ENCODE measurements at places on chromosomes 5 and 9.

DNA sequence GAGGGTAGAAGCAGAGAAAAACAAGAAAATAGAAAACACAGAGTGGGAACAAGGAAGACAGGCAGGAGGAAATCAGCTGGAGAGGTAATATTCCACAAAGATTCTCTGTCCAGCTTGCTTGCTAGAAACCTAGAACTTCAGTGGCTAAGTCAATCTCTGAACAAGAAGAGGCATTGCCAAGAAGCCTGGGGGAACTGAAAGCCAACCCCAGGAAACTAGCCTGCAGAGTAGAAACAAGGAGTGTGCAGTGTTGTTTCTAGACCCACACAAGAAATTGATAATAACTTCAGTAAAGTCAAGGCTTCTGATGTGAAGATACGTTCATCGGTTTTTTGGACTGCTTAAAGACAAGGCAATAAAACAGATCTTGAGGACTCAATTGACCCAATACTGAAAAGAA, 234.5 kb upstream of the MAP3K1 start:
- no peak for DNase-seq

DNA sequence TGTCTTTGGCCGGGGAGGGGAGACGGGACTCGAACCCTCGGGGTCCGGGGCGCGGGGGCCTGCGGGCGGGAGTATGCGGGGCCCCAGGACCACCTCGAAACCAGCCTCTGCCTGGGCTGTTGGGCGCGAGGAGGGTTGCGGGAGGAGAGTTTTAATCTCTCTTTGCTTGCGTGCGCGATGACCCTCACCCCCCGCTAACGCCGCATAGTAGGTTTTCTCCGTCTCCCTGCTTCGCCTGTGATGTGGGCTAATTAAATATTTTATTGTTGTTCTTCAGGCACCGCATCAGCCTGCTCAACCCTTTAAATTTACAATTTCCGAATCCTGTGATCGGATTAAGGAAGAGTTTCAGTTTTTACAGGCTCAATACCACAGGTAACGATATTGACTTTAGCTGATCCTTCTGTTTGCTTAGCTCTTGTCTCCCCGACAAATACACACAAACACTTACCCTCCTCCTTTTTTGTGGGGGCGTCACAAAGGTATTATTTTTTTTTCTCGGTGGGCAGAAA, 1.7 kb downstream of the TLE4 start:
- DNase-seq, result no peak

GRCh38 chr5:56729488-56729887, 85.9 kb upstream of the MAP3K1 start:
- DNase-seq, result no peak

GRCh38 chr5:24783596-24783995, 138.8 kb upstream of the CDH10 start:
- no peak for DNase-seq

GRCh38 chr5:92884469-92884868, 696.5 kb downstream of the NR2F1-AS1 start:
- no peak for DNase-seq

DNA sequence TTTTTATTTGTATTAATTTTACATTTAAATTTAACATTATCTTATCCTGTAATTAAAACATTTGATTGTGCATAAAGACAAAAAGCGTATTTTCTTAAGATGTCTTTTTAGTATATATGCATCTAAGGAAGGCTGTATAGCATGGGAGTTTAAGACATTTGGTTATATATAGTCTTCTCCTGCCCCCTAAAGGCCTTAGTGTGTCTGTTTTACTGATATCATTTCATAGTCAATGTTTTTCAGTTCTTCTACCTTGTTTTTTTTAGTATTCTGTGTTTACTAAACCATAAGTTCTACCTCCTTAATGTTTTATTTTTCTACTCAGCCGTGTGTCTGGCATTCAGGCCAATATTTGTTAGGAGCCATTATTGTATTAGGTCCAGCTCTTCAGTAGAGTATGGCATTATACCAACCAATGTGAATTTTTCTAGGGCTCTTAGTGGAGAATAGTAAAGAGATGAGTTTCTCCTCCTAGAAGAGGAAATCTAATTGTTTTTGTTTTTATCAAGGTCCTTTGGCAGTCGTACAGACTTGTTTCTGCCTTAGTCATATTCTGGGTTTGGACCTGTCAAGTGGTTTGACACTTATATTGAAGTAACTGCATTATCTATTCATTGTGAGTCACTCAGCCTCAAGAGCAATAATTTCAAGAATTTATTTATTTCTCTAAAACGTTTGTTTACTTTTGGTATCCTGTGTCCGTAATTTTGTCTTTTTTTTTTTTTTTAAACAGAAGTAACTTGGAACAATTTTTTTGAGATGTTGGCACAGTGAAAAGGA, 74.8 kb downstream of the SLF1 start:
- DNase-seq, result no peak

GRCh38 chr9:89593727-89594427, 10.9 kb upstream of the GADD45G start:
- DNase-seq, result peak; percentile 46

DNA sequence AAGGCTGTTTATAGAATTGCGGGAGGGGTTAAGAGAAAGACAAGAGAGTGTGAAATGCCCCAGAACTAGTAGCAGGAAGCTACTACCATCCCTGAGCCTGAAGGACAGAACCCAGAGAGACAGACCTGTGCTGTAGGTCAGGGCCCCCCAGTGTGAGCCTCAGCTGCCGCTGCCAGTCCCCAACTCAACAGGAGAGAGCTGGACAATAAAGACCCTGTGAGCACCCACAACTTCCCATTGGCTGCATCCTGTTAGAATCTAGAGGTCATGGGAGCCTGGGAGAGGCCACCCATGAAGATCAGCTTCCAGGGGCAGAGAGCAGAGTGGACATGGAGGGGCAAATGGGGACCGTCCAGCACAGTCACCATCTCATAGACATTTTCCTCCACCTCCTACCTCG, 127.2 kb upstream of the GABRP start:
- DNase-seq, result no peak

- DNase-seq, result no peak
These were observed 36.5 kb upstream of the TENT4A start for GRCh38 chr5:6676702-6677101.

- no peak for DNase-seq
These were observed 25.9 kb downstream of the RUSC2 start for GRCh38 chr9:35515766-35516165.

- DNase-seq, result no peak
These were observed 167.2 kb downstream of the PAX5 start for GRCh38 chr9:36866840-36867239.

DNA sequence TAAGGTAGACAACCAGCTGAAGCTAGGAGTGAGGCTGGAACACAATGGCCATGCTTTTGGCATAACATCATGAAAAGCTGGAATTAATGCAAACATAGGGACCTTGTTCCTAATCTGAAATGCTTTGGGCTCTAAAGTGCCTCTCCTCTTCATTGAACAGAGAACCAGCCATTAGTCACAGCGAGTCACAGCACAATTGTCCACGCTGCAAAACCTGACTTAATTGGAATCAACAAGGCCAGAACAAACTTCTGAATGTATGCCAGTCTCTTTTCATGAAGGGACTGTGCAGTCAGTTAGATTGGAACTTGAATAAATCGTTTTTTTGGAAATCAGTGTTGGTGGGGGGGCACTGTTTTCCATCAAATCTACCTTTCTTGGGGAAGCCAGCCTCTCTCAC, 96.5 kb downstream of the JAKMIP2 start:
- no peak for DNase-seq

DNA sequence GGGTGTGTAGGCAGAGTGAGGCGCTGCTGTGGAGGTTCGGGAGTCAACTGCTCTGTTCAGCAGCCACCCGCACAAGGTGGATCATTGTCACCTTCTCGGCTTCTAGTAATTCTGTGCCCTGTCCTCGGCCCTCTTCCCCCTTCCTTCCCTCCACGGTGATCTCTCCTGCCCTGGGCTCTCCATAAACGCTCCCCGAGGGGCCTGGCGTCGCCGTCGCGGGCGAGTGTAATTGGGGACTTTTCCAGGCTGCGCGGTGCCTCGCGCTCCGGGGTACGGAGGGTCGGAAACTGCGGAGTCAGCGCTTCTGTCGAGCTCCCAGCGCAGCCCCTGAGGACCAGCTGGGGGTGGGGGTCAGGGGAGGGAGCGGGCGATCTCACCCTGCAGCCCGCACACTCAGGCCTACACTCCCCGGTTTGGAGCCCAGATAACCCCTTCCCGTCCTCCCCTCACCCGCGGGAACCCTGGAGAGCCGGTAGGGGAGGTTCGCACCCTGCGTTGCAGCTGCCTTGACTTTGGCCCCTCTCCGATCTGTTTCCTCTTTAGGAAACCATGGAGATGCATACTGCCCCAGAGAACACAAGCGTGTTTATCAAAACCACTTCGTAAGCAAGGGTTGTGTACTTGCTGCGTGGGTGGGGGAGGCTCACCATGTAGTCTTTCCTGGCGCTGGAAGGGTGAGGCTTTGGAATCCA, 188.3 kb upstream of the ZNF618 start:
- DNase-seq, result no peak

DNA sequence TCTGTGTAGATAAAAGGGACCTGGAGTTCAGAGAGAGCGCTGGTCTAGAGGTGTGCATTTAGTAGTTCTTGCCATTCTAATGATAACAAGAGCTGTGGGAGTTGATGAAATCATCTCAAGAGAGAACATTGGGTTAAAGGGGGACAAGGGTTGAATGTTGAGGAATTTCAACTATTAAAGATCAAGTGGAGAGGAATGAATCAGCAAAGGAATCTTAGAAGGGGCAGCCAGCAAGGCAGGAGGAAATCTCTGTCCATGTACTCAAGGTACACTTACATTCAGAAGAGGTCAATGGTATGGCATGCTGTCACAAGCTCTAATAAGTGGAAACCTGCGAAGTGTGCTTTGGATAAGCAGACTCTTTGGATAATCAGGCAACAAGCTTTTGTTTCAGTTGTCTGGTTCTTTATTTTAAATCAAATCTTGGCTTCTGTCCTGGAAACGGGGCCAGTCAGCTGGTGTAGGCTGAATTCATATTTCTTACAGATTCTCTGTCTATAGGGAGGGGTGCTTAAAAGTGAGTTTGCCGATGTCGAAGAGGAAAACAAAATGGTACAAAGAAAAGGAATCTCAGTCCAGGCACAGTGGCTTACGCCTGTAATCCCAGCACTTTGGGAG, 320.5 kb upstream of the CD180 start:
- no peak for DNase-seq

DNA sequence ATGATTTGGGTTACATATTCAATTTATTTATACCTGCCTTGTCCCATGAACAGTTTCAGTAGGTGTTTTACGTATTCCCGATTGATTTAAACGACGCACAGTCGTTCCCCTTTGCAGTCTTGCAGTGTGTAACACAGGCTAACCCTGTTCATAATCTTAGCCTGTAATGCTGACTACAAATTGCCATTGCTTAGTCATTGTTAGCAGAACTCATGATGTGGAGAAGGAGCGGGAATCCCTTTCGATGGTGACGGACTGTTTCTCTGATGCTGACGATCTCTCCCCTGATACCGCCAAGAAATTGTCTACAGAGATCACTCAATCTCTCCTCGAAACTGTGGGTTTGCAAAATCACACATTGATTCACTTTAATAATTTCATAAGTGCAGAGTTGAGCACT, 93.2 kb downstream of the MRPL36 start:
- no peak for DNase-seq

DNA sequence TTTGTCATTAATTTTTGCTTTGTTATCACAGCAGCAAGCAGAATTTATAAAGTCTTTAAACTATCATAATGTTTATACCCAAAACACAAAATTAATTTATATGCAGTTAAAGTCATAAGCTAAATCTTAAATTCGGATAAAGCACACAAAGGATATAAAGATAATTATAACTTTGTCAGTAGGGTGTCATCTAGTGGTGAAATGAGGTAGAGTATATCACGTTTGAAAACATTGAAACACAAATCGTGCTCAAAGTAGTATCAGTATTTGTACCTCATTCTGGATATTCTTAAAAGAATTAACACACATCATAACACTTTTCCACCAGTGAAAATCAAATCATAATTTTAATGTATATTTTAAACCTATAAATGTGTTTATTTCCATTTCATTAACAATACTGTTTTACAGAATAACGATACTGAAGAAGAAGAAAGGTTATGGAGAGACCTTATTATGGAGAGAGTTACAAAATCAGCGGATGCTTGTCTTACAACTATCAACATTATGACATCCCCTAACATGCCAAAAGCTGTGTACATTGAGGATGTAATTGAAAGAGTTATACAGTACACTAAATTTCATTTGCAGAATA, 129.5 kb downstream of the NIPBL start:
- no peak for DNase-seq

- no peak for DNase-seq
These were observed 63.7 kb upstream of the IFNK start for GRCh38 chr9:27460226-27461023.

- no peak for DNase-seq
These were observed 461.8 kb upstream of the RIOK2 start for GRCh38 chr5:97644896-97645295.

All from stimulated activated CD8-positive, alpha-beta memory T cell treated with anti-CD3 and anti-CD28 coated beads, Interleukin-7, amount 100 ng/mL, for 1 hour (primary cell).